ENCODE measurements at places on chromosomes 7 and 10.

DNA sequence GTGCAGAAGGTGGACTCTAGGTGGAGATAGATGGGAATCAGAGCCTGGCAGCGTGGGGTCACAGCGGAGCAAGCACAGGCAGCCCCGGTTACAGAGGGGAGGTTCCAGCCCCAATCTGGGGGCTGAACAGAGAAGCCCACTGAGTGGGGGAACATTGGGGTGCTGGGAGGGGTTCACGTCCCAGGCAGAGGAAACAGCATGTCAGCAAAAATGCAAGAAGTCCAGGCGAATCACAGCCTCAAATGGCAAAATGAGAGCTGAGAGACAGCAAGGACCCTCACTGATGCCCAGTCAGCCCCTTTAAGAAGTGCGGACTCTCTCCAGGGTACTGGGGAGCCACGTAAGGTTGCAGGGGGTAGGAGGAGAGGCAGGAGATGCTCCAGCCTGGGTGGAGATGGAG is 62.0 kb downstream of the ELFN1 start:
- DNase-seq, result no peak

DNA sequence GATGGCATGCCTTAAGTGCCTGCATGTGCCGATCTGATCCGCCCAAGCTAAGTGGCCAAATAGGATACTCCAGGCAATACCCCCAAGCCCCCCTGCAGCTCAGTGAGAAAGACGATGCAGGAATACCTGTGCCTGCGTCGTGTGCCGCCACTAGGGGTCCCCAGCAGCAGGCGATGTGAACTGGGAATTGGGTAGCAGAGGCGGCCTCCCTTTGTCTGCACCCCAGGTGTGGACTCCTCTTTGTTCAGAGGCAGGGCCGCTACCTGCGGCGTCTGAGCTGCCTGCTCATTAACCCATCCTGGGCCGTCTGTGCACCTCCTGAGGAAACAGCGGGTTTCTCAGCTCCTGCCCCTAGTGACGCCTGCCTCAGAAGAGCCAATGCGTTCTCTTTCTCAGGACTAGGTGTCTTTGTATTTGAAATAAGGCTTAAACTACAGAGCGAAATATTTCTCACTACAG is 4.8 kb upstream of the CHN2 start:
- DNase-seq, result peak; percentile 72

DNA sequence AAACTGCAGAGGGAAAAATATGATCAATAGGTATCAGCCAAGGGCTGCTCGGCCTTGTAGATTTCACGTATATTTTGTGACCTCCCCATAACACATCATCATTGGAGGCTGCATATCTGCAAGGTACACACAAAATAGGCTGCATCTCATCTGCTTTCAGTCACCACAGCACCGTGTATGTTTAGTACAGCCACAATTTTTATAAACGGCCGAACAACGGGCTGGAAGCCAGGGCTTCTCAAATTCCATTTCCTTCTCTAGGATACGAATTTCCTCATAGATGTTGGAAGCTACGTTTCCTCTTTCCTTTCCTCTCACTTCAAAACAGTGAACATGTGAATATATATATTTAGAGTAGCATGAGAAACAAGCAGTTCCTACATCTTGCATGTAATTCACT is 20.2 kb upstream of the FOXK1 start:
- DNase-seq, result no peak

GRCh38 chr10:97880109-97880508 is 30.5 kb downstream of the GOLGA7B start:
- no peak for DNase-seq

- no peak for DNase-seq
Observed at GRCh38 chr7:117774943-117775342, 98.3 kb downstream of the CTTNBP2 start.

DNA sequence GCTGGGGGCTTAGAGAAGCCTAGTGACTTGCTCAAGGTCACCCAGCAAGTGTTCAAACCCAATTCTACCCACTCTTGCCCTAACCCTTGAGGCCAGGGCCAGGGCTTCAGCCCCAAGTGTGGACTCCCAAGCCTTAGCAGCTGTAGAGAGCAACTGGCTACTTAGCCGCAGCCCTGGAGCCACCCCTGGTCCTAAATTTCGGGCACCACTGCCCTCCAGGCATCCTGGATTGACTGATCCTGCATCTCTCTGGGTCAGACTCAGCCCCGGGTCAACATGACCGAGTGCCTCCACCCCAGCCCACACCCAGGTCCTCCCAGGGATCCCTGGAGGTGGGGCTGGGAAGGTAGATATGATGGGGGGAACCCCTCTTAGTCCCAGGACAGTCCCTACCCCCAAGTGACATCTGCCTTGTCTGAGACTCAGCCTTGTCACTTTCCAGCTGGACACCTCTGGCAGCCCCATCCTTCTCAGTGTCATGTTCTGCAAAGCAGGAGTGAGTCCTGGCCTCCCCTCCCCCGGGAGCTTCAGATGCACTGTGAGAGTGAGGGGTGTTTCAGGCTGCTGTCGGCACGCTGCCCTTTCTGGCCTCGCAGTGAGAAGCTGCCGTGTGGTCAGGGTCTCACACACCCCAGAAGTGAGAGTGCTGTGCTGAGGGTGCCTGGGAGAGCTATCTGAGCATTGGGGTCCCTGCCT is 89.8 kb downstream of the ZMIZ1 start:
- no peak for DNase-seq
